ENCODE measurements at places on chromosomes 1 and 21.

- no peak for DNase-seq
These were observed 78.6 kb downstream of the MORN1 start for GRCh38 chr1:2312515-2313301.

DNA sequence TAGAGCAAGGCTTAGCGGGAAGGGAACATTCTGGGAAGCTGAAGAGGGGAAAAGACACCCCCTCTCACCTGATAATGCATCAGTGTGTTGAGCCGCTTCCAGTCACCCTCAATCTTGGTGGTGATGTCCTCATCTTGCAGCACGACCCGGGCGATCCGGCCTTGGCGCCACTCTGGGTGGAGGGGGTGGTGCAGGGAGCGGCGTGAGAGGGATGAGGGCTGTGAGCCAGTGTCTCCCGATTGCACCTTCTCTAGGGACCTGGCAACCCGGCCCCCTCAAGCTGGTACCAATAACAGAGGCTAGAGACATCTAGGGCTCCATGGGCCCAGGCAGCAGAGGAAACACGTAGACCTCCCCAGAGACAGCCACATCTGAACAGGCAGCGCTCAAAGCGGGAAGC, 127.4 kb upstream of the CD34 start:
- DNase-seq, result no peak

GRCh38 chr1:22131875-22132486, 10.9 kb downstream of the WNT4 start:
- DNase-seq, result peak; percentile 19

GRCh38 chr1:57017717-57018116, 51.9 kb upstream of the C8B start:
- DNase-seq, result no peak

- DNase-seq, result no peak
These were observed 30.2 kb upstream of the SLC22A15 start for GRCh38 chr1:115946116-115946515.

GRCh38 chr1:54227891-54228310, 27.9 kb downstream of the MRPL37 start:
- DNase-seq, result no peak

DNA sequence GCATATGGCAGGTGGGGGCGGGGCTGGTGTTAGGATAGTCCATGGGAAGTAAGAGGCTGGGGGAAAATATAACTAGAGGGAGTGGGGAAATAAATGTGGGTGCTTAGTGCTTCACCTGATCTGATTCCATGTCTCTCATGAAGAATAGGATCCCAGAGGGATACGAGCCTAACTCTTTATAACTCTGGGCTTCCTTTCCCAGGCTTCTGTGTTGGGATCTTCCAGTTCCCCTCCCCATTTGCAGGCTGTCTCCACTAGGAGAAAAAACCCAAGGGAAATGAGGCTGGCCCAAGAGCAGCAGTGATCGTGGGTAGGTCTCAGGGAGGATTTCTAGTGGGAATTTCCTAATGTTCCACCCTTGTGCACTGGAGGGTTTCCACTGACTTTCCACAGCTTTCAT, 1.6 kb downstream of the KCNJ9 start:
- DNase-seq, result no peak

DNA sequence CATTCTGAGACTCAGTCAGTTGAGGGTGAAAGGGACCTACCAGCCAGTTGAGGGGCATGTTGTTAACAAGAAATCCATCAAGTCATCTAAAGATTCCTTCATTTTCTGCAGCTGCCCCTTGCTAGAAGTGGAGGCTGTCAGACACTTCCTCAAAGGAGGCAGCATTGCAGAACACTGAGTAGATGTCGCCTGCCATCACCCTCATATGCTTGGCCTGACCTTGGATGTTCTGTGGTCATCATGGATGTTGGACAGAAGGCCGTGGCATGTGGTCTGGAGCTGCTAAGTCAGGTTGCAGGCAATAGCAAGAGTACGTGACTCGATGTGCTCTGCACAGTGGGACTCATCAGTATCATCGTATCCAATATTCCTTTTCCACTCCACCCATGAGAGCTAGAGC, 70.6 kb downstream of the GATAD2B start:
- DNase-seq, result no peak

GRCh38 chr1:36183309-36183856, 27.4 kb downstream of the MAP7D1 start:
- DNase-seq, result no peak

DNA sequence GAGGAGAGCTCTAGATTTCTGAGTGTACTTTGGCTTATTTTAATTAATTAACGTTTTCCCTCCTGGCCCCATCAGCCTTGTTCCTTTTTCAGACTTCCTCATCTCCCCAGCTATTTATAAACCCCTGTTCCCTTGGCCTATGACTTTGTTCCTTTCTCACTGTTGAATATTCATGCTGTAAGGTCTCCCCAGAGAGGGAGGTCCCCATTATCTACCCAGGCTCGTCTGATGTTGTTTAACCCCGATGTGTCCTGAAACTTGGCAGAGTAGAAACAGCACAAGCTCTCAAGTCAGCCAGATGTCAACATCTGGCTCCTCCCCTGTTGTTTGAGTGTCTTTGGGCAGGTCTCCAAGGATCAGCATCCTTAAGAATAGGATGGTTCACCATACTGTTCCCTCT, 153.6 kb downstream of the HIVEP3 start:
- no peak for DNase-seq

- DNase-seq, result no peak
These were observed 5.9 kb downstream of the SMG7 start for GRCh38 chr1:183477986-183478781.

DNA sequence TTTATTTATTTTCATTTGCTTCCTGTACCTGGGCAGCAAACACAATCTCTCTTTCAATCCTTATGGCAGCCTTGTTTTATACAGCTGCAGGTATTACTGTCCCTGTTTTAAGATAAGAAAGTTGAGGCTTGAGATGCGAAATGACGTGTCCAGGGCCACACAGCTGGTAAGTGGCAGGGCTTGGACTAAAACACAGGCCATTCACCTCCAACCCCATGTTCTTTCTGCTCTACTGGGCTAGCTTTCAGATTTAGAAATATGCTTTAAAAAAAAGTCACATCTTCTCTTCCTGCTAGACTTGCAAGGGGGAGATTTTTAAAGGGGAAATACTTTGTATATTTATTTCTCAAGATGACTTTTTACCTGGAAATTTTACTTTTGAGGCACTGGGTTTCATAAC, 62.8 kb downstream of the CNST start:
- DNase-seq, result no peak

DNA sequence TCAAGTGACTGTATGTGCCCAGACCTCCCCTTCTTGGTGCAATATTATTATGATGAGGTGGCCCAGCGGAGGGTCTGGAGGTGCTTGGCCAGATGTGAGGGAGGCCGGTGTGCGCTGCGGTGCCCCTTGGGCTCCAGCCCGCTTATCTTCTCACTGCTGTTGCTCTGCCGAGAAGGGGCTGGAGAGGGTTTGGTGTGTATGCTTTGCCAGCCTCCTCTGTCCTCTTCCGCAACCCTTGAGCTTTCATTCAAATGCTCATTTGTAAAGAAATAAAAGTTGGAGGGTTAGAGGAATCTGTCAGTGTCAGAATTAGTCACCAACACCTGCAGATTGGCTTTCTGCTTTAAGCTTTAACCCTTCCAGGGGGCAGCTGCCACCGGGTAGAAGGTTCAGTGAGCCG, 19.7 kb downstream of the RNF220 start:
- DNase-seq, result no peak

DNA sequence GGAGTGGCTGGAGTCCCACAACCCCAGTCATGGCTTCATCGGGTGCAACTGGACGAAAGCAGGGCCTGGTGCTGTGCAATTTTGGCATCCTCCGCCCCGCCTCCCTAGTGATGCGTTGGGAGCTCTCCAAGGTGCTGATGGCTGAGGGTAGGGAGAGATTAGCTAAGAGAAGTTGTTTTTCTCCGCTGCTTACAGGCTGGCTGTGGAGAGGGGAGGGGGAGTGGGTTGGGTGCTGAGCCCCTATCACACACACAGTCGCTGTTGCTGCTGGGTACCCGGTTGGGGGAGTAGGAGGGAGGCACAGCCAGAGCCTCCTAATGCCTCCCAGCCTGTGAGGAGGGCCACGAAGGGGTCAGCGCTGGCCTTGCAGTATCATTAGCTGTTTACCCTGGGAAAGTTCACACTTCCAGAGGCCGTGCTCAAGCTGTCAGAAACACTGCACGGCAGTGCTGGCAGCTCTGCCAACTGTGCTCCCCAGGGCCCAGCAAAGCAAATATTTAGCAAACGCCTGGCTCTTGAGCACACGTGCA, 110.0 kb downstream of the GRIK3 start:
- DNase-seq, result no peak

- DNase-seq, result no peak
These were observed 2.1 kb upstream of the TMEM9 start for GRCh38 chr1:201156346-201156745.

GRCh38 chr1:208501542-208501941, 257.4 kb upstream of the PLXNA2 start:
- no peak for DNase-seq

- no peak for DNase-seq
These were observed 54.1 kb downstream of the LDLRAD2 start for GRCh38 chr1:21865943-21866706.

All from stimulated activated CD4-positive, alpha-beta T cell treated with anti-CD3 and anti-CD28 coated beads, Interleukin-1b, Interleukin-23, amount 100 ng/mL, for 24 hours (primary cell).